ENCODE measurements at places on chromosomes 6 and 20.

DNA sequence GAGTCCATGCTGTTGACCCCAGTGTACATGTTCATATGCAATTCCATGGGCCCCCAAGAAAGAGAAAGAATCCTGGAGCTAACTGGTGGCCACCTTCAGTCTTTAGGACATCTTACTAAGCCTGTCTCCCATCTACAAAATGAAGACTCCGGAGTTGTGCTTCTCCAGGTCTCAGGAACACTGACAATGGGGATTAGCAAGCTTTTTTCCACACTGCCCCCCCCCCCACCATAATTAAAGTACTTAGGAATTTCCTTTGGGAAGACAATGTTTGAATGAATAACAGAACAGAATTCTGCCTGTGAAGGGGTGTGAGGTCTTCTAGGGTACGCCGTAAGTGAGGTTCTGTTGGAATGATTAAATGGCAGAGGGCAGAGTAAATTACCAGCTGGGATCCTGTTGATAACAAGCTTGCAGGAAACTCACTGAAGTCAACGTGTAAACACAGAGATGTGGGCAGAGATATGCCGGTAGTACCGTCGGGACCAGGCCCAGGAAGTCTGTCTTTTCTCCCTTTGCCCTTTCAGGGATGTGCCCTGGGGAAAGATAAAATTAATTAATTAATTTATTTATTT, 63.1 kb downstream of the ANKRD6 start:
- DNase-seq = no peak

GRCh38 chr6:21180800-21181337, 412.7 kb upstream of the SOX4 start:
- no peak for DNase-seq

DNA sequence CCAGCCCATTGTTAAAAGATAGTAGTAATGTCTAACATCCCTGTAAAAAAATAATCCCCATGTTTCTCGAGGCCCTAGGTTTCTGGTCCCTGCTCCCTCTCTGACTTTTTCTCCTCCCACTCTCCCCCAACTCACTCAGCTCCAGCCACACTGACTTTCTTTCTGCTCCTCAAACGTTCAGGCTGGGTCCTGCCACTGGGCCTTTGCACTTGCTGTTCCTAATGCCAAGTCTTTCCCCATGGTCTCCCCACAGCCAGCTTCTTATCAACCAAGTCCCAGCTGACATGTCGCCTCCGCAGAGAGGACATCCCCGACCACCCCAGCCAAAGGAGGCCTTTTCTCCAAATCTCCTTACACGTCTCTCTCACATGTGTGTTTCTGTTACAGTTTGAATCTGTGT, 21.8 kb upstream of the PTGIS start:
- DNase-seq = no peak

GRCh38 chr6:80376411-80376810, 269.9 kb downstream of the BCKDHB start:
- no peak for DNase-seq

DNA sequence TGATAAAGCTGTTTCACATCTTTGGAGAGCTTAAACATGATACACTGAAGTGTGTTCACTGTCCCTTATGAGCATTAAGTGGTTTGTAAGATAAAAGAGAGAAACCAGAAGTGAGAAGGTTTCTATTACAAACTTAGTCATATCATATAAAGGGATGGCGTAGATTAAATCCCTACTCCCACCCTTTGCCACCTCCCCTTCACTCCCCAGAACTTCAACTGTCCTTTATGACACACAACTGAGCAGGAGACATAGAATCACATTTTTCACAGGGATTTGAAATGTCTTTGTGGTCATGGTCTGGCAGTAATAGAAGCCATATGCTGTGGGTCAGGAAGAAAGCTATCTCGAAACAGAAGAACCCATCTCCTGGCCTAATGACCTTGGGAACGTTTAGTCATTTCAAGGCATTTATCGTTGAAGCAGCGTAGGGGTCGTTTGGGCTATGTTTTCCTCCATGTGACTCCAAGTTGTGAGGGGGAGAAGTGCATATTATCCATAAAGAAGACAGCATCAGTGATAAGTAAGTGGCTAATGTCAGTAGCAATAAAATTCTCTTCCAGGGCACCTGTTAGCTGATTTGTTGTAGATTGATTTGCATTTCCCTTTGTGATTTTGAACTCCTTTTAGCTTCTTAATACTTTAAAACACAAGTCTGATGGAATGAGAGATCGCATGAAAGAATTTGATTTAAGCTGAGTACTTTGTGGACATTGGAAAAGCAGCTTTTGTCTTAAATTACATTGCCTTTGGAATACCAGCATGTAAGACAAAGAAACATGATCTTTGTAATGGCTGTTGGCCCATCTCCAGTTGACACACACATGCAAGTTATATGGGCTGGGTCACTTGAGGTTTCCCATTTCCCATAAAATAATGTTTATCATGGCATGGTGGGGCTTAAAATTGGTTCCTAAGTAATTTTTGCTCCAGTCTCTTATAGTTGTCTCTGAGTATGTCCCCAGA, 501.5 kb upstream of the FLRT3 start:
- DNase-seq = no peak
